ENCODE measurements at places on chromosomes 7 and 10.

DNA sequence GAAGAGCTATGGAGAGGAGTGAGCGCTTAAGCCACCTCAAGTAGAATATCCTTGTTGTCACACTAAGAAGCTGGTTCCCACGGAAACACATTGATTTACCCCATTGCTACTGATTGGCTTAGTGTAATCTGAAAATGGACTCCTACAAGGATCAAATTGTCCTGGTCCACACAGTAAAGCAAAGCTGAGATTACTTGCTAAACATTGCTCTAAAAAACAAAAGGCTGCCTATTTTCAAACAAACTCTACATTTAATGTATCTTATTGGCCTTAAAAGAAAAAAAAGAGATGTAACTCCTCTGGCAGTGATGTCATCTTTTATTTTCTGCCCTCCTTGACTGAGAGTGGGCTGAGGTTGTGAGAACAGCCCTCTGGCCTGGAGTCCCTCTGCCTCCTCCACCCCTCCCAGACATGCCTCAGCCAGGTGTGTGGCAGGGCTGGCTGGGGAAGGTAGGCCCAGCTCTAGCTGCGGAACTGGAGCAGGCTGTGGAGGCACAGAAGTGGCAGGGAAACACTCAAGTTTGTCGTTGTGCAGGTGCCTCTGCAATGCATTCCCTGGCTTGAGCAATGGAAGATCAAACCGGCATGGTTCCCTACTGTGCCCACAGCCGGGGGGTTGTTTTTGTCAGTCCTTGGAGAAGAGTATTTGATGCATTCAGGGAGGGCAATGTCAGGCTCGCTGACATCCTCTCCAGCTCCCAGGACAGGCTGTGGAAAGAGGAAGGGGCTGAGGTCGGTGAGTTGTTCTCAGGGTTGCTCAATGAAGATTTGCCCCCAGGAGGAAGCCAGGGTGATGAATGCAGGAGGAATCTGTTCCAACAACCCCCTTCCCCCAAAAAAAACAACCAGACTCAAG, 9.1 kb downstream of the KLF6 start:
- H3K36me3 ChIP-seq = peaks cover 27% of the 10 kb centered on the region
- H3K27me3 ChIP-seq = no peaks in the 10 kb centered on the region
- no peak overlapping the region for H3K4me3 ChIP-seq
- DNase-seq = no peak
- H3K4me1 ChIP-seq = peaks cover 28% of the 10 kb centered on the region

DNA sequence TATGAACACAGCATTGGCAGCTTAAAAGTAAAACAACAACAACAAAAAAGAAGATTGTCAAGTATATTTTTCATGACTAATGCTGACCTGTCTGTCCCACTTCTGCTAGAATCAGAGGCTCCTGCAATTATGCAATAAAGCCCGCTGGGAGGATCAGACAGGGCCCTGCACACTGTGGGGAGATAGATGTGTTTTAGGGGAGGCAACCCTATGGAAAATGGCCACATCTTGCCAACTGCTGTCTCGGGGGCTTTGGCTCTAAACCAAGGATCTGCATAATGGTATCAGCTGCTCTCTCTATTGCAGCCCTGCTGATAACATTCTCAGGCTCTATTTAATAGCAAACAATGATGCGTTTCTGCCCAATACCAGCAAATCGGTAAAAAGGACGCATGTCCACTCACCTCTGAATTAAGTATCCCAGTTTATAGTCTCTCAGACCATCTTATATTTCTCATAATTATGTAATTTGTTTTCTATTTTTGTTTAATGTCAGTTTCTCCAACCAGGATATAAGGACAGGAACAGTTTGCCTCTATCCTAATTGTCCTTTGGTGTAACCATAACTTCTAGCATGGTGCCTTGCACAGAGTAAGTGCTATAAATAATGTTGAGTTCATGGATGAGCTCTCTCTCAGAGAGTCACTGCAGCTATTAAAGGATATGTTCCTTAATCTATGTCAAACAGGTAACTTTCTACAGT, 15.3 kb upstream of the PRKAR2B start:
- no peaks in the 10 kb centered on the region for H3K36me3 ChIP-seq
- H3K27me3 ChIP-seq = no peaks in the 10 kb centered on the region
- no peak overlapping the region for H3K4me3 ChIP-seq
- no peak overlapping the region for H3K27ac ChIP-seq

- H3K27ac ChIP-seq = no peak overlapping the region
- H3K27me3 ChIP-seq = no peaks in the 10 kb centered on the region
- H3K4me3 ChIP-seq = no peak overlapping the region
- H3K36me3 ChIP-seq = no peaks in the 10 kb centered on the region
- peak; percentile 6 for DNase-seq
Observed at GRCh38 chr7:99267481-99267840, 5.2 kb upstream of the MYH16 start.

GRCh38 chr7:71776726-71777125, 635.4 kb downstream of the CALN1 start:
- H3K4me3 ChIP-seq = no peak overlapping the region
- DNase-seq = no peak
- no peaks in the 10 kb centered on the region for H3K36me3 ChIP-seq
- no peak overlapping the region for H3K27ac ChIP-seq
- no peaks in the 10 kb centered on the region for H3K27me3 ChIP-seq

- H3K36me3 ChIP-seq = no peaks in the 10 kb centered on the region
- H3K27ac ChIP-seq = no peak overlapping the region
- peak; percentile 96 for DNase-seq
- peaks cover 2% of the 10 kb centered on the region for H3K27me3 ChIP-seq
- no peak overlapping the region for H3K4me3 ChIP-seq
Observed at GRCh38 chr7:71735961-71736556, 604.1 kb downstream of the GALNT17 start.

- peaks cover 96% of the 10 kb centered on the region for H3K4me1 ChIP-seq
- peaks cover 75% of the 10 kb centered on the region for H3K36me3 ChIP-seq
- peak overlapping the region; percentile 69 for H3K27ac ChIP-seq
- H3K4me3 ChIP-seq = no peak overlapping the region
Observed at GRCh38 chr10:79149662-79150443, 81.1 kb downstream of the ZMIZ1 start.

DNA sequence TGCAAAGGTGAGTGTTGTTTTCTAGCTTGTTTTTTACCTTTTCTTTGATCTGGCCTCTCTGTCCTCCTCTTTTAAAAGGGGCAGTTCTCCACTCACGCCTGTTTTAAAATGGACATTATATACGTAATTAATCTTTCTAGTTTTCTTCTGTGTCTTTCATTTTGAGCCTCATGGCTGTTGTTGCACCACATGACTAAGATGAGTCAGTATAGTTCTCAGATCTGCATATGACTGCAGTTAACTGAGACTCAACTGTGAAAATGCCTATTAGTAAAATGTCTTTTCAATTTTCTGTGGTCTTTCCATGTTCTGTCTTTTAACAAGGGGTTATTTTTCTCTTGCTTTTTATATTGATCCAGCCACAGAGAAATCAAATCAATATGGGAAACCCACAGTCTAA, 296.1 kb downstream of the CDK14 start:
- H3K4me3 ChIP-seq = no peak overlapping the region
- no peaks in the 10 kb centered on the region for H3K27me3 ChIP-seq
- H3K27ac ChIP-seq = no peak overlapping the region
- H3K4me1 ChIP-seq = no peaks in the 10 kb centered on the region

GRCh38 chr7:76002139-76002538, 7.7 kb upstream of the TMEM120A start:
- H3K4me3 ChIP-seq = no peak overlapping the region
- DNase-seq = no peak
- no peak overlapping the region for H3K27ac ChIP-seq
- H3K27me3 ChIP-seq = no peaks in the 10 kb centered on the region
- peaks cover 55% of the 10 kb centered on the region for H3K36me3 ChIP-seq

DNA sequence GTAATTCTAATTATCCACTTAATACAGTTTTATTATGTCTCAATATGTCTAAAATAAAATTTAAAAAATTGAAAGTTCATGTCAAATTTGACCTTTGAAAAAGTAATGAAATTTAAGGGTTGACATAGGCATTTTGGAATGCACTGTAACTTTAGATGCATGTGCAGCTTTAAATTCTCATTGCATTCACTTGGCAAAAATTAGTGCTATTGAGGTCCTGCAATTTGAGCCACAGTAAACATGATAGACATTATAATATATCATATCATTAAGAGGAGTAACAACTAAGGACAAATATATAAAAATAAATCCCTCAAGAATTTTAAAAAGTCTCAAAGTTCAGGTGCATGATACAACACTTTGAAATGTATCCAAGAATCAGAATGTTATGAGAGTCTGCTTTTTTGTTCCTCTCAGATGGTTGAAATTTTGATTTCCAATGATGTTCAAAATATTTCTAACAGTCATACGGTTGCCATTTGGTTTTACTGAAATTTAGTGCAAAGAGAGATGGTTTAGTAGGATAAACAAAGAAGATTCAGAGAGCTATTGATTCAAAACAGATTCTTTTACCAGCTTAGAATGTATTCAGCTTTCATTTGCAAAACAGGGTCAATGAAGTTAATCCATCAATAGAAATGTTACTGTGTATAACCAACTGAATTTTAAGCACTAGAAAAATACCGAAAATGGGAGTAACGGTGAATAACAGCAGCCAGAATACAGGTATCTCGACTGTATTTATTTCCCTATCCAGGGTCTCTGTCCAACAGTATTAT, 71.8 kb downstream of the SEMA3A start:
- H3K27me3 ChIP-seq = no peaks in the 10 kb centered on the region
- no peaks in the 10 kb centered on the region for H3K4me1 ChIP-seq
- H3K27ac ChIP-seq = no peak overlapping the region
- DNase-seq = no peak
- no peak overlapping the region for H3K4me3 ChIP-seq

DNA sequence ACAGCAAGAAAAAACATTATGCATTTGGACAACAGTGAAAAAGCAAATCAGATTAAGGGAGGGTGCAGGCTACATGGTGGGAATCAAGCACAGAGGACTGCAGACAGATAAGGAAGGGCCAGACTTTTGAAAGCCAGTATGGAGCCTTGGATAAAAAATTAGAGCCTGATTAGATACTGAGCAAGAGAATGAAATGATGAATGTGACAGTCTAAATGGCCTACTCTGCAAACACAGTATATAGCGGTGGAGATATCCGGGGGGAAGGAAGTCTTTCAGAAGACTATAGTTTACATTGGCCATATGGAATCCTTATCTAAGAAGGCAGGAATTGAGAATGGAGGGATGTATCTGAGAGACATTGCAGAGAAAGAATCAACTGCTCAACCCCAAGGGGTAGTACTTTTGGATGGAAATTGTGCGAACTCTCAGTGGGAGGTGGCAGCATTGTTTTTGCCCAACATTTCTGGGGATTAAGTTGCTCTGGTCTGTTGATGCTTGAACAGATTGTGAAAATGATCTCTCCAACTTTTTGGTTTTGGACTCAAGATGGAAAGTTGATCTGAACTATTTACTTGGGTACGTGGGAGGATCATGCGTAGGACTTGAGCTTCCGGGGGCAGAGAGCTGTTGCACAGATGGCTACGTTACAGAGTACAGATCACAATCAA, 39.4 kb upstream of the CHCHD3 start:
- no peak overlapping the region for H3K27ac ChIP-seq
- H3K4me1 ChIP-seq = no peaks in the 10 kb centered on the region
- H3K27me3 ChIP-seq = no peaks in the 10 kb centered on the region
- H3K36me3 ChIP-seq = no peaks in the 10 kb centered on the region
- no peak for DNase-seq
- H3K4me3 ChIP-seq = no peak overlapping the region

DNA sequence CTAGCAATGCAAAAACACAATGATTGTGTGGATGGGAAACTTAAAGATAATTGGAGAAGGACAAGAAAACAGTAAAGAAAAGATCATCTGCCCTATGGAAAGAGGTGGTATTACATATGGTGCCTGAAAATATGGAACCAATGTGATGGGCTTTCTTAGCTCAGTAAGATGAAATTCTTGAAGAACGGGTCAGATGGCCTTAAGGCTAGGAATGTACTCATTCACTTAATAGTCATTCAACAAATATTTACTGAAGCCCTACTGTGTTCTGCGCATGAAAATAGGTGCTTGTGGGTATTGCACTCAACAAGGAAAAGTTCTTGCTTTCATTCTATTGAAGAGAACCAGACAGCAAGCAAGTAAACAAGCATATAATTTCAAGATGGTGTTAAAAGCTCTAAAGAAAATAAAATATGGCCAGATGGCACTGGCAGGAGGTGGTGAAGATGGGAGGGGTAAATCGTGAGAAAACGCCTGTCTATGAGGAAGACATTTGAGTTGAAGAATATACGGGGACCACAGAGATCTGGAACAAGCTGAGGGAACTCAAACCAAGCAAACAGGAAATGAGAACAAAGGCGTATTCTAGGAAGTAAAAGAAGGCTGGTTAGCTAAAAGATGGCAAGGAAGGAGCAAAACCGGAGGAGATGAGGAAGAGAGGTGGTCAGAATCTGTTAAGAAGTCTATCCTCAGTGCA, 179.7 kb downstream of the ANK3 start:
- H3K27ac ChIP-seq = no peak overlapping the region
- H3K4me3 ChIP-seq = no peak overlapping the region
- H3K4me1 ChIP-seq = no peaks in the 10 kb centered on the region
- no peak for DNase-seq
- H3K27me3 ChIP-seq = no peaks in the 10 kb centered on the region

- no peak for DNase-seq
- peaks cover 41% of the 10 kb centered on the region for H3K4me1 ChIP-seq
Observed at GRCh38 chr10:117536072-117536865, 6.3 kb upstream of the EMX2 start.

GRCh38 chr7:43572516-43573049, 10.3 kb upstream of the STK17A start:
- H3K36me3 ChIP-seq = no peaks in the 10 kb centered on the region
- H3K27ac ChIP-seq = no peak overlapping the region
- no peak overlapping the region for H3K4me3 ChIP-seq
- H3K4me1 ChIP-seq = no peaks in the 10 kb centered on the region
- no peak for DNase-seq

GRCh38 chr7:41573862-41574261, 129.0 kb downstream of the INHBA start:
- no peaks in the 10 kb centered on the region for H3K27me3 ChIP-seq
- DNase-seq = no peak
- no peaks in the 10 kb centered on the region for H3K4me1 ChIP-seq

All from spinal cord (tissue), 10 donors.